Stimulated activated CD8-positive, alpha-beta memory T cell treated with anti-CD3 and anti-CD28 coated beads, Interleukin-7, amount 100 ng/mL, for 24 hours (primary cell): ENCODE measurements at places on chromosomes 2 and 18.

- no peak for DNase-seq
Observed at GRCh38 chr2:63764630-63765029, 77.1 kb upstream of the UGP2 start.

- no peak for DNase-seq
Observed at GRCh38 chr2:206020171-206020570, 65.8 kb downstream of the INO80D start.

GRCh38 chr2:71742953-71743601 lies 289.7 kb downstream of the DYSF start:
- no peak for DNase-seq

GRCh38 chr2:216117561-216118340 lies 8.6 kb downstream of the XRCC5 start:
- no peak for DNase-seq
